Mammary epithelial cell (primary cell): ENCODE measurements at places on chromosomes 7 and 10. TPM values are rescaled to one million over a fixed set of nuclear protein-coding genes. Genes with fewer than 3 reads are reported as not detected.
A peak's percentile ranks its signal among the peaks of the same experiment; 100 is the strongest.

DNA sequence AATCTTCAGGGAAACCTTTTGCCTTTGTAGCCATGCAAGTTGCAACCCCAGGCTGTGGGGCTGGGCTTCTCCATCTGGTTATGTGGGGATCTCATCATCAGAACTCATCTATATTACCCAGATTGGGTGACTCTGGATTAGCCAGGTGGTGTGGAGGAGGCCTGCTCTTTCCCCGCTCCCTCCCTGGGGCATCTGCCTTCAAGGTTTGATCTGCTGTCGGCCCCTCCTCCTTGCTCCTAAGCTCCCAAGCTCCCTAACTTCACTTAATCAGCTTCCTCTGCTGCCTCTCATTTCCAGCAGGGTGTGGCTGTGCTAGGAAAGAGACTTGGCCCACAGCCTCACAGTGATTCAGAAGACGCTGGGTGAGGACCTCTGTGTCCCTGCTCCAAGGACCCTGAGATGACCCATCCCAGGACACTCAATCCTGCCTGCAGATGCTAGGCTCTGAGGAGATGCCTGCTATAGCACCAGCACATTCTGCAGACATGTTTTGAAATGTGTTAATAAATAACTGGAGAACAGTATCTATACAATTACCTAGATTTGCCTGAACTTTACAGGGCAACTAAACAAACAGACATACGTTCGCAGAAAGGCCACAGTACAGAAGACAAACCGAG, 392.1 kb upstream of the PODXL start:
- DNase-seq = no peak

DNA sequence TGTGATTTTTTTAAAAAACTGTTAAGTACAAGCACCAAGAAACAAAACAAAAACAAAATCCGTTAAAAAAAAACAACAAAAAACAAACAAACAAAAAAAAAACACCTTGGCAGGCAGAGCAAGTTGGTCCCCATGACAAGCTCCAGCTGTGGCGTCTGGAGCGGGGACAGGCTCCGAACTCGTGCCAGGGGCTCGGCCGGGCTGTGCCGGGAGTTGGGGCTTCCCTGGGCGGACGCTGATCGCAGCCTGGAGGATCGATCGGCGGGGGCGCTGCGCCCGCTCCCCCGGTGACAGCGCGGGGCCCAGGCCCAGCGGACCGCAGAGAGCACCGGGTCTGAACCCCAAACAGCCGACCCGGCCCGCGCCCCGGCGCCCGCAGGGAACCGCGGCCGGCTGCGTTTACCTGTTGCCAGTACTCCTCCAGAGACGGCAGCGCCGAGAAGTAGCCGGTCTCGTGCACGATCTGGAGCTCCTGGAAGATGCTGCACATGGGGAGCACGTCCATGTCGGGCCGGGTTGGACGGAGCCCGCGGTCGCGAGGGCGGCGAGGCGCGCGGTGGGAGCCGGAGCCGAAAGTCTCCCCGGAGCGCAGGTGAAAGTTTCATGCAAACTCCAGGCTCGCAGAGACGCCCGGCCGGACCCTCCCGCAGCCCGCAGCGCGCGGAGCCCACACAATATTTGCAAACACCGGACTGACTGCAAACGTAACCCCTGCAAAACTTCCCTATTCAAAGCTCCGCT, at the start of gene KLF6:
Gene KLF6, minus strand, starts transcription at position 700 of the 741 bp plus-strand sequence. Its CDS starts 195 bp downstream, at position 505.
- no peak for DNase-seq

- DNase-seq = no peak
Observed at GRCh38 chr10:113442336-113442735, 110.5 kb upstream of the HABP2 start.

DNA sequence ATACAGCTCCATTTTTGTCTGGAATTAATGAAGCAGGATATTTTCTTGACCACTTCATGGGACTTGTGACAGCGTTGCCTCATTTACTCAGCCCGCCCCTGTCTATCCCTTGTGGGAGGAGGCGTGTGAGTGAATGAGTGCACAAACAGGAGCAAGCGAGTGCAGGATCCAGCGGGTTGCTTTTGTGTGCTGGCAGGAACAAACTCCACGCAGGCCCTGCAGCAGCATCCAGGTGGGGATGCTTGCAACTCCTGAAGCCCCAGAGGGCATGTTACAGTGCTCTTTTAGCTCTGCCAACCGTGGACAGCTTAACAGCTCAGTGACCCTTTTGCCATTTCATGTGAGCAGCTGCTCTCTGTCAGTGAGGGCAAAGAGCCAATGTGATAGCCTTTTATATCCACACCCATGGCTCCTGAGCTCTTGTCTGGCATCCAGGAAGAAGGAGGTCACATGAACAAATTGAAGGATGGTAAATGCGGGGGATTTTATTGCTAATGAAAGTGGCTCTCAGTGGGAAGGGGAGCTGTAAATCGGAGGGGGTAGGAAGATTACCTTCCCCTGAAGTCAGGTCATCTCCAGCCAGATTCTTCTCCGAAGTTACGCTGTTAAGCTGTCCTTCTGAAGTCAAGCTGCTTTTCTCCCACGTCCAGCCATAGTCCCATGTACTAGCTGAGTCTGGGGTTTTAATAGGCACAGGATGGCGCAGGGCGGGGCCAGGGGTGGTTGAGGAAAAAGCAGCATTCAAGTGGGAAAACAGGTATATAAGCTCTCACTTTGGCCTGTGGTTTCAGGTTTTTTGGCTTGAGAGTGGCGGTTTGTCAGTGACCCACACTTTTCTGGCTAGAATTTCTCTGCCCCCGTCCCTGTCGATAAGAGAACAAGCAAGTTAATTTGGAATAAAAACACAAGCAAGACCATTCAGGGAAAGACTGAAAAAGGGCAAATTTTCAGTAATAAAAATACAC, 714.7 kb upstream of the MBL2 start:
- DNase-seq = no peak

DNA sequence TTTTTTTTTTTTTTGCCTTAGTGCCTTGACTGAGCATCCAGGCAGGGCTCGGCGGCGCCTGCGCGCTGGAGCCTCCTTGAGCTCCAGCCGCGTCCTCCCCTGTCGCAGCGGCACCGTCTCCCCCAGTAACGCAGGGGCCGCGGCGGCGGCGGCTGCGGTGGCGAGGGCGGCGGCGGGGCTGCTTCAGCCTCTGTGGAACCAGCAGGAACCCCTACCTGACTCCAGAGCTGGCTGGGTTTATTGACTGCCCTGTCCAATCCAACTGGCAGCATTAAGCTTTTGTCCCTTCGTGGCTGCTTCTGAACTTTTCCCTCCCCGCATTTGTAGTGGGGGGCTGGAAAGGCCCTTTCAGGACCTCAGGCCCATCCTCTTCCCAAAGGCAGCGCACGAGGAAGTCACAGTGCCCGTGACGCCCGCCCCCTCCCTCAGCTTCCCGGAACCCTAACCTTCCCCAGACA, at the start of gene GPR85:
Gene GPR85, minus strand, starts transcription at position 397 of the 458 bp plus-strand sequence. CDS start 2,106 bp downstream, outside the sequence.
- DNase-seq = peak; percentile 28

EN2 gene
- 0.17 TPM for total RNA-seq

VIPR2 gene
- total RNA-seq = not detected in 2 replicates

VIM gene
- 1,978 TPM for total RNA-seq

TCAF1 gene
- 62.7 TPM for total RNA-seq
